GM06990 (cell line): ENCODE measurements at places on chromosomes 13 and 19.

DNA sequence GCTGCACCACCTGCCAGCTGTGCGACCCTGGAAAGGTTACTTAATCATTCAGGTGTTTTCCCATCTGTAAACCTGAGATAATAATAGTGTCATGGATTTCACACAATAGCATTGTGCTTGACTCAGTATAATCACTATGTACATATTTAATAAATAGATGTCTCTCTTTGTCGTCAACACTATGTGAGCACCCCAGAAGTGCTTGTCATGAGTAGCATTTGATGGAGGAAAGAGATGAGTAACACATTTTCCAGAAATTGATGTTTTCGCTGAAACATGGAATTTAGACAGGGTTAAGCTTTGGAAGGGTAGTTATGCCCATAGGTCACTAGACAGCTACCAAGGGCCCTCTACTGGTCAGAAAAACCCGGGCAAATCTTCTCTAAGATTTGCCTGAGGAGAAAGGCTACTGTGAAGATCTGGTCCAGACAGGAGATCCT, 9.5 kb upstream of the MBNL2 start:
- no peak for DNase-seq

DNA sequence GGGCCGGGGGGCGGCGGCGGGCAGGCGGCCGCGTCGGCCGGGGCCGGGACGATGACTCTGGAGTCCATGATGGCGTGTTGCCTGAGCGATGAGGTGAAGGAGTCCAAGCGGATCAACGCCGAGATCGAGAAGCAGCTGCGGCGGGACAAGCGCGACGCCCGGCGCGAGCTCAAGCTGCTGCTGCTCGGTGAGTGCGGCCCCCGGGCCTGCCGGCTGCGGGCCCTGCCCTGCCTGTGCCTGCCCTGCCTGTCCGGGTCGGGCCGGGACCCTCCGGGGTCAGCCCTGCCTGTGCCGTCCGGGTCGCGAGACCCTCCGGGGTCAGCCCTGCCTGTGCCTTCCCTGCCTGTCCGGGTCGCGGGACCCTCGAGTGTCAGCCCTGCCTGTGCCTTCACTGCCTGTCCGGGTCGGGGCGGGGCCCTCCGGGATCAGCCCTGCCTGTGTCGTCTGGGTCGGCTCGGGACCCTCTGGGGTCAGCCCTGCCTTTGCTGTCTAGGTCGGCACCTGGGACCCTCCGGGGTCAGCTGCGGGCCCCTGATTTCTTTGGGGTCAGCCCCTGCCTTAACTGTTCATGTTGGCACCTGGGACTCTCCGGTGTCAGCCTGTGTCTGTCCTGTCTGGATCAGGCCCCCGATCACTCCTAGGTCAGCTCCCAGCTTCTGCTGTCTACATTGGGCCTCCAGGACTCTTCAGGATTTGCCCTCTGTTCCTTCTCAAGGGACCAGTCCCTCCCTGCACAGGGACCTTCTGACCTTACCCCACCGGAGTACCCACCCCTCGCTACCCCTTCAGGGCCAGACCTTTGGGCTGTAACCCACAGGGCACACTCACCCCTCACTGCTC, 659 bp downstream of the GNA11 start:
- DNase-seq, result peak; percentile 57

DNA sequence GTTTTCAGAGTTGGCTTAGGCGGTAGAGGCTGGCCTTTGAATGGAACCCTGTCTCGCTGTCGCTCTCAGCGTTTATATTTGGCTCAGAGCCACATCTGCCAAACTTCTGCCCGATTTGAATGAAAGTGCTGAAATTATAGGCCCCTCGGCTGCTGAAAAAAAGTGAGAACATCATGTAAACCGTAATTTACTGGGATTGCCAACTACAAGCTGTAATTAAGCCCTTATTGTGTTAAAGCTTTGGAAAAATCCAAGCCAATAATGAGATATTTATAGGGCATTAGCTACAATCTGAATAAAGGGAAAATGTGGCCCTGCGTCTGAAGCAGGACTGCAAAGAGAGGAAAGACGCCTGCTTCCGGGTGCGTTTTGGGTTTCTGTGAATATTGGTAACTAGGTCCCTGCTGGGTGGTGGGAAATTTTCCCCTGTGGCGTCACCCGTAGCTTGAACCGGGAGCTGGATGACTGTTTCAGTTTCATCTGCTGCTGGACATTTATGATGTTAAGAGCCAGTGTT, 9.9 kb downstream of the DNM2 start:
- no peak for DNase-seq

- DNase-seq, result no peak
Measured at GRCh38 chr19:15379999-15380647, 536 bp upstream of the AKAP8 start.

DNA sequence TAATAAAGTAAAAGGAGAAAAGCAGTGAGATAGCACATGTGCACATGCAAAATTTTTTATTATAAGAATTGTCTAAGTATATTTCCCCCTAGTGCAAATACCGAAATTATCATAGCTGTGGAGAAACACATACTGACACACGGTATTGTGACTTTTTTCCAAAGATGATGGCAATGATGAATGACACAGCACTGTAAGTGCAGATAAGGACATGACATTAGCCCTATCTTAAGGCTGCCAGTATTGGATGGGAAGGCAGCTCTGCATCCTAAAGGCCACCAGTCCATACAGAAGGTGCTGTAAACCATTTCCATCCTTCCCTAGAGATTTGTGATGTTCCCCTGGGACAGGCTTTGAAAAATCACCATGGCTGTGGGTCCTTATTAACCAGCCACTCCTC, 11.5 kb upstream of the MICU2 start:
- no peak for DNase-seq

- no peak for DNase-seq
Measured at GRCh38 chr13:59133903-59134302, 1029.8 kb downstream of the DIAPH3 start.

DNA sequence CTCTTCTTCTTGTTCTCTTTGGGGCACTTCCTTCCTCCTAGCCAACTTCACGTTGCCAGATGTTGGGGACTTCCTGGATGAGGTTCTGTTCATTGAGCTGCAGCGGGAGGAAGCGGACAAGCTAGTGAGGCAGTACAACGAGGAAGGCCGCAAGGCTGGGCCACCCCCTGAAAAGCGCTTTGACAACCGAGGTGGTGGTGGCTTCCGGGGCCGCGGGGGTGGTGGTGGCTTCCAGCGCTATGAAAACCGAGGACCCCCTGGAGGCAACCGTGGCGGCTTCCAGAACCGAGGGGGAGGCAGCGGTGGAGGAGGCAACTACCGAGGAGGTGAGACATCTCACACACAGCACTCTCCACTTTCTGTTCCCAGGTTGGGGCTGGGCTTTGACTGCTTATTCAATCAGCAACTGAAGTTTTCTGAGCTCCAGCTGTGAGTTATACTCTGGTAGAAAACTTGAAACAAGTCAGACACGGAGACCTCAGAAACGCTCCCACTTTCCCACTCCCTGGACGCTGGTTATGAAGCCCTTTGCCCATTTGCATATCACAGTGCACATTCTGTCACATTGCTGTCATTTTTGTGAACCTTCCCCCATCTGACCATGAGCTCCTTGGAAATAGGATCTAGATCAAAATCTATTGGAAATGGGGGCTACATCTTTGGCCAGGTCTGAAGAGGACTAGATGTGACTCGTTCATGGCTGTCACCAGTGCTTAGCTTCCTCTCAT, 7.2 kb upstream of the CCDC97 start:
- peak; percentile 77 for DNase-seq
